ENCODE measurements at places on chromosomes 6 and 20.
A peak's percentile ranks its signal among the peaks of the same experiment; 100 is the strongest.

- DNase-seq: no peak
Measured at GRCh38 chr6:105769987-105770386, 316.1 kb upstream of the PRDM1 start.

- DNase-seq: no peak
Measured at GRCh38 chr6:139987091-139987490, 612.6 kb upstream of the CITED2 start.

- DNase-seq: no peak
Measured at GRCh38 chr6:44831002-44831610, 443.6 kb downstream of the CDC5L start.

GRCh38 chr6:107473660-107474059 lies 14.3 kb upstream of the PDSS2 start:
- DNase-seq: no peak

DNA sequence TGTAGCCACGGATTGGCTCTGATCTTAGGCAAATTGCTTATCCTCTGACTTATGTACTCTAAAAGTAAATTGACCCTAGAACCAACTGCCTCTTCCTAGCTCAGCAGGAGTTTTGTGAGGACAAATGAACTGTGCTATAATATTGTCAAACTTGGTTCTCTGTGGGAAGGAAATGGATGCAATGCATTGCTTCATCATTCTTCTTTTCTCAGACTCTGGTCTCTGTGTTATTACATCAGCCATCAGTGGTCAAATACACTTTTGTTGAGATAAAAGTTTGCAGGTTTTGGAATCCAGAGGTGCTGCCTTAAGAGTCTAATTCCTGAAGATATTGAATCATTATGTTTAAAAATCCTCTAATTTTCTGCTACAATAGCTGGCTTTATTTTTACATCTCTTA lies 64.9 kb downstream of the SLC24A3 start:
- no peak for DNase-seq

DNA sequence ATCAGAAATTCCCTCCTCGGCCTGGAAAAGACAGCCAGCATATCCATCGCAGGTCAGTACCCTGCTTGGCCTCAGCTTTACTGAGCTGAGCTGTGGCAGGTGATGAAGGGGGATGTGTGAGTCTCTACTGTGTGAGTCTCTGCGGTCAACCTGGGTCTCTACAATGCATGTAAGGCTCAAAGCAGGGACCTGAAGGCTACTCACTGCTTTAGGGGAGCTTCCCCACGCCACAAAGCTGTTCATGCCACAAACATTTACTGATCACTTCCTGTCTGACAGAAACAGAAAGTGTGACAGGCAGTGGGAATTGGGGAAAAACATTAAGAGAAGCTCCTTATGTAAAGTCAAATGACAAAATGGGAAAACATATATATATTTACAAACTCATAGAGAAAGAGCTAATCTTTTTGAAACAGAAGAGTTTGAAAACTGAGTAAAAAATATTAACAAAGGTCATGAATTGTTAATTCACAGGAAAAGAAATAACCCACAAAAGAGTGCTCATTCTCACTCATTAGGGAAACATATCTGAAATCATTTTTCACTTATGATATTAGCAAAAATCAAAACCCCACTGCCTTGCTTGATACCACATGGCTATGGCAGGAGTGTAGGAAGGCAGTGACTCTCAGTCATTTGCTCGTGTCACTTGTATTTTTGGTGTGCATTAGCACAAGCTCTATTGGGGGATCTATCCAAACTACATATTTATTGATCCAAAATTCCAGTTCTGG lies 5.8 kb downstream of the BTN3A3 start:
- no peak for DNase-seq

DNA sequence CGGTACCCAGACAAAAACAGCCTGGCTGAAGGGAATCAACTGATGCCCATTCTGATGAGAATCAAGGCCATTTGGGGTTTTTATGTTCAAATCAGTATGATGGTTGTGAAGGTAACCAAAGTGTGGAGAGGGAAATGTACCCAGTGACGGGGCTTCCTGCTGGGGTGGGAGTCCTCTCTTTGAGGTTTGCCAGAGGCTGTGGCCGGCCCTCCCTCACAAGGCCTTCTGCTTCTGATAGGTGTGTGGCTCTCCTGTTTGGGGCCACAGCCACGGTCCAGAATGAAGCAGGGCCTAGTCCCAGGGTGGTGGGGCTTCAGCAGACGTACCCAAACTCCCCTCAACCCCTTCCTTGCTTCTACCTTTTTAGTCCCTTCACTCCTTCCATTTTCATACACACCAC lies 86.7 kb upstream of the NAA20 start:
- no peak for DNase-seq

GRCh38 chr6:35147026-35147425 lies 5.9 kb upstream of the TCP11 start:
- DNase-seq: no peak

DNA sequence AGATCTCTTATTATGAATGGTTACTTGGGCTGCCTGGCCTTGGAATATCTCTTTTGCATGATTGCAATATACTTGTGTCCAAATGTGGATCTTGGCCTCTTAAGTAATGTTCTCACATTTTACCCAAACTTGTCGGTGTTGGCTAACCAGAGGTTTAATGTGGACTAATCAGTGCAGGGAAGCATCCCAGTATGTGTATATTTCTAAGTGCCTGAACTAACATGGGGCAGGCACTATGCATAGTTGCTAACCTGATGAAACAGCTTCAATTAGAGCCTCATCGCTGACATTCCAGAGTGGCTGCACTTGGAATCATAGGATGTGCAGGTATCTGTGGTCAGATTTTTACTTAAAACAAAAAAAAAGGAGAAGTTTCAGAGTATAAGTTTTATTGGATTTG lies 160.0 kb downstream of the PDE7B start:
- DNase-seq: no peak

DNA sequence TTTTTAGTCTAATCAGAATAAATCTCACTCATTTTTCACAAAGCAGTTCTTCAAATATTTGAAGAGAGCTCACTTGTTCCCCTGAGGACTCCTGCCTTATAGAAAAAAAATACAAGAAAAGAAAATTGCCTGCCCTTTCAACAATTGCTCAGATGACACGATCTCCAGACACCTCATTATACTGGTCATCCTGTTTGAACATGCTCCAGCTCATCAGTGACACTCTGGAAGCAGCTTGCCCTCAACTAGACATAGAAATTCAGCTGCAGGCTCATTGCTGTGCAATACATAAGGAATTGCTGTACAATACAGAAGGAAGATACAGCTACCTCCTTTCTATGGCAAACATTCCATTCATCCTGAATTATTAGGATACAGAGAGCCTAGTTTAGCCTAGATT lies 73.1 kb downstream of the OPN5 start:
- no peak for DNase-seq

DNA sequence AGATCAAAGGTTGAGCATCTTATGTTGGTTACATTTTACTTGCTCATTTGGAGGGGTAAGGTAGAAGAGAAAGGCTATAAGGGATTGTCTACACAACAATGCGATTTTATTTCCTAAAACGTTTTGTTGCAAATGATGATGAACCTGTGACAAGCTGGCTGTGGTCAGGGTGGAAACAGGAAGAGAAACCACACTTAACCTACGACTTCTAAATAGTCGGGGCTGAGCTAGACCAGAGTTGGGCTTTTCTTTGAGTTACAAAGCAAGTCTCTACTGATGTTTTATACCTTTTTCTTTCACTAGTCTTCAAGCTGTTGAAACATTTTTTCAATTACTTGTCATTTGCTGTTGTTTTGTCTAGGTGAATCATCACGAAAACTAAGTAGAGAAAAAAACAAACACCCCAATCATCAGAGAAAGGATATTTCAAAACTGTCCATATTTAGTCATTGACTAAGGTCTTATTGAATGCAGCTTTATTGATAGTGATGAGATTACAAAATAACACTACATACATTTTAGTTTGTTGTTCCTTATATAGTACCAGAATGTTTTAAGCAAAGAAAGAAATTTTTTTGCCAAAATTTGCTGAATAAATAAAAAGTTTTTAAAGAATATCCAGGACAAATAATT lies 18.0 kb downstream of the KLHL31 start:
- DNase-seq: no peak

- DNase-seq: no peak
Measured at GRCh38 chr6:124872361-124873065, 89.7 kb upstream of the RNF217 start.

DNA sequence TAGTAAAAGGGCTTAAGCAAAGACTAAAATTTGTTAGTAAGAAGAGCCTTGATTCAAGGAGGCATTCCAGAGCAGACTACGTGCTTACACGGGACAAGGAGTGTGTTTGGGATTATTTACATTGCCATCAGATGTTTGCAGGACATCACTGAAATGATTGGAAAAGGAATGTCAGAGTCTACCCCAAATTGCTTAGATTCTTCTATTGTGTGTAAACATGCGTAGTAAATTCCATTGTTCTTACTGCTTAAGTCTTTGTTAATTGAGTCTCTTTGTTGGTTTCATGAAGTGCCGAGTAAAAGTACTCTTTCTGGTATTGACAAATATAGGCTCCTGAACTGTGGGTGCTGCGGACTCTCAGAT lies 60.5 kb downstream of the CD83 start:
- no peak for DNase-seq

- no peak for DNase-seq
Measured at GRCh38 chr6:121876721-121877120, 441.3 kb downstream of the GJA1 start.

GRCh38 chr20:2750491-2751251 lies 49.8 kb downstream of the CPXM1 start:
- no peak for DNase-seq

- no peak for DNase-seq
Measured at GRCh38 chr6:137870744-137871247, 3.7 kb downstream of the TNFAIP3 start.

GRCh38 chr6:34389034-34389433 lies 3.4 kb downstream of the NUDT3 start:
- DNase-seq: no peak

- no peak for DNase-seq
Measured at GRCh38 chr20:358891-359555, 12.1 kb downstream of the NRSN2 start.

DNA sequence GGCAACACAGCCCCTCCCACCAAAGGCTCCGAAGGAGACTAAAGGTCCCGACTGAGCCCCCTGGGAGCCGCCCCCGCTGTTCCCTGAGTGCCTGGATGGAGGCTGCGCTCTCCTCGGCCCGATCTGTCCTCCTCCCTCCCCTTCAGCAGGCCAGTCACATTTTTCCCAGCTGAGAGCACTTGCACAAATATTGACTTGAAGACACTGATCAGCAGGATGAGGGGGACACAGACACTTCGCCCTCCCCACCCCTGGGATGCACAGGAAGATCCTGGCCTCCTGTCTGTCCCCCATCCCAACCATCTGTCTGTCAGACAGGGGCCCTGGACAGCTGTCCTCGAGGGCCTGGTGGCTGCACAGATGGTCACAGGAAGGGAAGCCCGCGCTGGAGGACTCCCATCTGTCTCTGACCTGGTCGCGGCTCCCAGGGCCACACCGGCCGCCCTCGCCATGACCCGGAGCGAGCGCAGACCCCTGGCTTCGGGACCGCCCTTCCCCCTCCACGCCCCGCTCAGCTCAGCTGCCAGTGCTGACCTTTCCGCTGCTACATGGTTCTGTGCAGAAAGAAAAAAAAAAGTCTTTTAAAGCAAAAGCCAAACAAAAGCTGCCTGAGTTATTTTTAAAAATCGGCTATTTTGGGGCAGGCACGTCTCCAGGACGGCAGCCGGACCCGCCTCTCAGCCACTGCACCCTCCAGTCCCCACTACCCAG lies 11.1 kb downstream of the LAMA5 start:
- DNase-seq: no peak

GRCh38 chr6:167311286-167311685 lies 13.6 kb upstream of the TTLL2 start:
- peak; percentile 72 for DNase-seq

GRCh38 chr6:8361259-8361658 lies 74.1 kb downstream of the SLC35B3 start:
- no peak for DNase-seq

GRCh38 chr20:48203252-48203651 lies 418.0 kb upstream of the SULF2 start:
- no peak for DNase-seq

GRCh38 chr20:1844325-1845162 lies 50.7 kb upstream of the SIRPA start:
- no peak for DNase-seq

GRCh38 chr6:21997119-21998037 lies 299.5 kb downstream of the PRL start:
- no peak for DNase-seq

GRCh38 chr6:26055719-26056582 lies 31.3 kb upstream of the HFE start:
- peak; percentile 82 for DNase-seq

DNA sequence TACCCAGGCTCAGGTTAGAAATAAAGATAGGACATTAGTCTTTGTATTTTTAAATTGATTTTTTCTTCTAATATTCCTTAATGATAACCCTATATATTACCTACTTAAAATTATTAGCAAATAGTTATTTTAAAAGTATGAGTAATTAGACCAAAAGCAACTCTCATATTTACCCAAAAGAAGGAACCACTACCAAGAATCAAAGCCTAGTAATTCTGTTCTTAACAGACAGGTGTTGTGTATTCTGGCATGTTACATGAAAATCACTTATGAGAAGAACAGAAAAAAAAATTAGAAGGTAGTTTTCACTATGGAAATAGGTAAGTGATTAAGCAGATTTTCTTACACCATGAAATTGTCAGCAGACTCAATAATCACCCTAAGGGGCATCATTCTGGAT lies 105.1 kb downstream of the ATG5 start:
- DNase-seq: no peak

DNA sequence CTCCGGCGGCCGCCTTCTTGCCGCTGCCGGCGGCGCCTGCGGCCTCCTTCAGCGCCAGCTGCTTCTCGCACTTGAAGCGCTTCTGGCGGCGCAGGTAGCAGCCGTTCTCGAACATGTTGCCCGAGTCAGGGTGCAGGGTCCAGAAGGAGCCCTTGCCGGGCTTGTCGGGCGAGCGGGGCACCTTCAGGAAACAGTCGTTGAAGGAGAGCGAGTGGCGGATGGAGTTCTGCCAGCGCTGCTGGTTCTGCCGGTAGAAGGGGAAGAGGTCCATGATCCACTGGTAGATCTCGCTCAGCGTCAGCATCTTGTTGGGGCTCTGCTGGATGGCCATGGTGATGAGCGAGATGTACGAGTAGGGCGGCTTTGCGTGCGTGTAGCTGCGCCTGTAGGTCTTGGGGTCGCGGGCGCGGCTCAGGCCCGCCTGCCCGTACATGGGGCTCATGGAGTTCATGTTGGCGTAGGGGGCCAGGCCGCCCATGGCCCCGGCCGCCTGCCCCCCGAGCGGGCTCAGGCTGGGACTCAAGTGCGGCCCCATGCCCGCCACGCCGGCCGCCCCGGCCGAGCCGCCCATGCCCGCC lies 1.9 kb downstream of the FOXA2 start:
- DNase-seq: no peak

All from dorsolateral prefrontal cortex (tissue), 122 donors.